Tibial nerve (tissue), 4 donors: ENCODE measurements at places on chromosomes 2 and 18. TPM values are rescaled to one million over a fixed set of nuclear protein-coding genes. Genes with fewer than 3 reads are reported as not detected.

Gene COL3A1
- total RNA-seq = 77.1 TPM

DNA sequence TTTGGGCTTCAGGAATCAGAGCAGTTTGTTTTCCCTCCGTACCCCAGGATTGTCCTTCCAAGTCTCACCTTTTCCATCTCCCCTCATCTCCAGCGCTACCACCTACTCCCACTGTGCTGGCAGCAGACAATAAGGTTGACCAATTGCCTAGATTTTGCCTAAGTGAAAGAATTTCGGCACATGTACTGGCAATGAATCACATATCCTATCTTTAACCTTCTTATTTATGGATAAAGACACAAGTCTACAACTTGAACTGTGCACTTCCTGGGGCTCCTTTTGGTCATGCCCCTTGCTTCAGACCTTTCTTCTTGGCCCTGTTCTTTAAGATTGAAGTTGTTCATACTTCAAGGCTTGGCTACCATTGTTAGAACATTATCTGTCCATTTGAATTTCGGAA lies 71.4 kb downstream of the KCMF1 start:
- H3K4me1 ChIP-seq = no peaks in the 10 kb centered on the region
- no peaks in the 10 kb centered on the region for H3K36me3 ChIP-seq
- no peak overlapping the region for H3K4me3 ChIP-seq
- H3K27me3 ChIP-seq = no peaks in the 10 kb centered on the region

DNA sequence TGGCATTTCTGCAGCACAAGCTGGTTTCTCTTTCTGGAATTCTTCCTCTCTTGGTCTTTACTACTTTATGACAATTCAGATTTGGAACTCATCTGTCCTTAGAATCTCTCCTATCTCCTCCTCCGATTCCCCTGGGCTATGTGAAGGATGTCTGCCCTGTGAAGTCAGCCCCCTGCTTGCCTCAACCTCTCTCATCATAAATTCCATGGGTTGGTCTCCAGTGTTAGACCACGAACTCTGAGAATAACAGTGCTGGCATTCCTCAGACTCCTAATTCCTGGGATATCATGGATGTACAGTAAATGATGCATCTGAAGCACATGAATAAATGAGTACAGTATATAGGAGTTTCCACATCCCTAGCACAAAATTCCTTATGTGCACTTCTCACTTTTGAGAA lies 21.0 kb upstream of the CYRIA start:
- H3K27me3 ChIP-seq = peaks cover 3% of the 10 kb centered on the region
- no peak for DNase-seq
- H3K4me1 ChIP-seq = no peaks in the 10 kb centered on the region
- no peaks in the 10 kb centered on the region for H3K36me3 ChIP-seq
- H3K4me3 ChIP-seq = no peak overlapping the region

- H3K27ac ChIP-seq = no peak overlapping the region
- H3K27me3 ChIP-seq = no peaks in the 10 kb centered on the region
- no peak for DNase-seq
- no peak overlapping the region for H3K4me3 ChIP-seq
Observed at GRCh38 chr18:73881396-73881917, 266.2 kb downstream of the FBXO15 start.
